HEK293T (cell line): ENCODE measurements at places on chromosomes 16 and 17.

DNA sequence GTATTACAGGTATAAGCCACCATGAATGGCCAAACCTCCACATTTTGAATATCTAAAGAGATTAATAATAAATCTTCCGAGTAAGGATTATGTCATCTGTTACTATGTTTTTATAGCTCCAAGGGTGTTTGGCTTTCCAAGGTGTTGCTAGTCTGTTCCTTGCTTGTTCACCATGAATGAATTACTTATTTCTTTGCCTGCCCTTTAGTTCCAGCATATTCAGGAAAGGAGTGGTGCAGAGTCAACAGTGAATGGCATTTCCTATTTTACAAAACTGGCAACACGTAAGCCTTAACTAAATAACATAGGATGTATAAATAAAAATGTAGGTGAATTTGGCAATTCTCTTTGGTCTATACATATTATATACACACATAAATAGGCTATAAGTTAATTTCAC, 70.3 kb downstream of the MYO1D start:
- DNase-seq, result no peak

DNA sequence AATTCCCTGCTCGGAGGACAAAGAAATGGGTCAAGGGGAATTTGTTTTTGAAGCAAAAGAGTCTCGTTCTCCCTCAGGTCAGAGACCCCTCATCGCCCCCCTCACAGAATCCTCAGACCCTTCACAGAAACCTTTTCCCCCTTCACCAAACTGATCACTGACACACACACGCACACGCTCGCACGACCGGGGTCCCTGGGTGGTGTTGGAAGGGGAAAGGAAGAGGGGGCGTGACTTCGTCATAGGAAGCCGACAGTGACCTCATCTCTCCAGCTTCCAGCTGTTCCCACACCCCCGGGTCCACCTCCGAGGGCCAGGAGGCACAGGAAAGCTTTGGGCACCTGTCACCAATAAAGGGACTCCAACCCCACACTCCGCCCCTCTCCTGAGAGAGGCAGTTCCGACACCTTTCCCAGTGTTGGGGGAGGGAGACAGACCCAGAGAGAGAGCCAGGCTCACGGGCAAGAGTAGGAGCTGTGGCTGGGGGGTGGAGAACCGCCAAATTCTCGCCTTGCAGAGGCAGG, 1.2 kb downstream of the ASGR1 start:
- DNase-seq, result no peak

- DNase-seq, result peak; percentile 79
Observed at GRCh38 chr17:8060274-8060673, 21.4 kb downstream of the ALOX15B start.

DNA sequence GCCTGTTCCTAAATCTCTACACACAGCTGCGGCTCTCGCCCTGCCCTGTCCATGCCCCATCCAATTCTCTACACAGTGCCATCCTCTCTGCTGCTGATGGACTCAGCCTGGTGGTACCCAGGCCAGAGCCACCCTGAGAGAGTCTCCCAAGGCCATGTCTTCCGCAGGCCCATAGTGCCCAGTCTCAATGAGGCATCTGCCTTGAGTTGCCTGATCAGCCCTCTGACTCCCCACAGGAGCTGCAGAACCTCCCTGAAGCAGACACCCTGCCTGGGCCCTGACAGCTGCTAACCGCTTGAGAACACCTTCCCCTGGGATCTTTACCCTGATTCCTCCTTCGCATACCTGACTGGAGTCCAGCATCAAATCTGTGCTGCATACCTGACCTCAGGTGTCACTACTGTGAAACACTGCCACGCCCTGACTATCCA, 13.3 kb downstream of the TSPOAP1 start:
- no peak for DNase-seq

GRCh38 chr16:29943846-29944799, 17.8 kb upstream of the TMEM219 start:
- DNase-seq, result peak; percentile 87

- DNase-seq, result no peak
Observed at GRCh38 chr17:57636985-57637665, 108.0 kb downstream of the CCDC182 start.

- no peak for DNase-seq
Observed at GRCh38 chr17:1640329-1641064, 5.0 kb downstream of the SCARF1 start.

DNA sequence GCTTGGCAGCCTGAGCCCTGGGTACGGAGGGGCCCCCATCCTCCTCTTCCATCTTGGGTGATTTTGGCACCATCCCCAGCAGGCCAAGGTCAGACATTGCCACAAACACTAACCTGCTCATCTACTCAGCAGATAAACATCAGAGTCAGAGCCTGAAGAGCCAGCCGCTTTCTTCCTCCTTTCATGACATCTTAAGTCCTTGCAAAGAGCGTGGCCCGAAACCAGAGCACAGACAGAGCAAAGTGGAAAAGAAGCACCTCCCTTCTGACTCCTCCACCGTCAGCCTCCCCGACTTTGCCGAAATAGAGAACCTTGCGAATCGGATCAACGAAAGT, 60.4 kb upstream of the RPH3AL start:
- no peak for DNase-seq

DNA sequence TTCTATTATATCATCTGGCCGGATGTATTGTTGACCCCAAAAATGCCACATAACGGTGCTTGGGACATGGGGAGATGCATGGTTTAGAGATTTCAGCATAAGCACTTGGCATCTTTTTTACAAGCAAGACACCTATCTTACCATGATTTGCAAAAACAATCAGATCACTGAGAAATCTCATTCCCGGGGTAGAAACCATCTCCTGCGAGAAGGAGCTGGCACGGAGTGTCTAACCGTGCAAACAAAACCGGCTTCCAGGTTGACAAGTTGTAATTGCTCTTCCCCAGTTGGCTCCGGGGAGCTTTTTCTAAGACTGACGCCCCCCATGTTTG, 1.0 kb downstream of the SLC16A6 start:
- DNase-seq, result no peak

- no peak for DNase-seq
Observed at GRCh38 chr17:55294042-55294751, 29.4 kb downstream of the HLF start.

- no peak for DNase-seq
Observed at GRCh38 chr17:38702916-38703741, 1.9 kb upstream of the MLLT6 start.

- no peak for DNase-seq
Observed at GRCh38 chr16:80433623-80434022, 107.2 kb upstream of the DYNLRB2 start.

DNA sequence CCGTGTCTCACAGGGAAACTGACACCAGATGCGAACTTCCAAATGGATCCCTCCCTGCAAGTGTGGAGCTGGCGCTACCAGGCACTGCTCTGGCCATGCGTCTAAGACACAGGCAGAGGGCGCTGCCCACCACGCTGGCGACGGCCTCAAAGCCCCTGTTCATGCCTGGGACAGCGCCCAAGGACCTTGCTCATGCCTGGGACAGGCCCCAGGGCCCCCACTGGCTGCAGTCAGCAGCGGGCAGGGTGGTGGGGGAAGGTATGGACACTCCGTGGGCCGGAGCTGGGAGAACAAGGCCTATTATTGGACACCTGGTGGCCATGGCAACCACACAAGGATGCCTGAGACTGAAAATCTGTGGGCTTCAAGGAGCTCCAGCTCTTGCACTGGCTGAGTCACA, 8.8 kb downstream of the ZG16B start:
- peak; percentile 75 for DNase-seq

DNA sequence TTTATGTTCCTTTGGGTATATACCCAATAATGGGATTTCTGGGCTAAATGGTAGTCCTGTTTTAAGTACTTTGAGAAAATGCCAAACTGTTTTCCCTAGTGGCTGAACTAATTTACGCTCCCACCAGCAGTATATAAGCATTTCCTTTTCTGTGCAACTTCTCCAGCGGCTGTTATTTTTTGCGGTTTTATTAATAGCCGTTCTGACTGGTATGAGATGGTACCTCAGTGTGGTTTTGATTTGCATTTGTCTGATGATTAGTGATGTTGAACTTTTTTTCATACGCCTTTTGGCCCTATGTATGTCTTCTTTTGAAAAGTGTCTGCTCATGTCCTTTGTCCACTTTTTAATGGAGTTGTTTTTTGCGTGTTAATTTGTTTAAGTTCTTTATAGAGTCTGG, 25.8 kb upstream of the TEKT1 start:
- DNase-seq, result no peak

DNA sequence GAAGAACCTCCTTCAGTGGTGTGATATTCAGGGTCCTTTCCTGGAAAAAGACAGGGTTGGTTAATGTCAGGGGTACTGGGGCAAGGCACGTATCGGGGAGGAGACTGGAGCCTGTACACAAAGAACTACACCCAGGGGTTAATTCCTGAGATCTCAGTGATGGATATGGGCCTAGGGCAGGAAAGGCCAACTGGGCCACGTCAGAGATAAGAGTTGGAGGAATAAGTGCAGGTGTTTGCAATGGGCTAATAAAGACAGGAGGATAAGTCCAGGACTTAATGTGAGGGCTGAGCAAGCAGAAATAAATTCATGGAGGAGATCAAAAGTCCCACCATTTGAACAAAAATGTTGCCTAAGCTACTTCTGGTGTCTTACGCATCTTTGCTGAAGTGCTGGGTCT, 10.4 kb upstream of the HERPUD1 start:
- no peak for DNase-seq

DNA sequence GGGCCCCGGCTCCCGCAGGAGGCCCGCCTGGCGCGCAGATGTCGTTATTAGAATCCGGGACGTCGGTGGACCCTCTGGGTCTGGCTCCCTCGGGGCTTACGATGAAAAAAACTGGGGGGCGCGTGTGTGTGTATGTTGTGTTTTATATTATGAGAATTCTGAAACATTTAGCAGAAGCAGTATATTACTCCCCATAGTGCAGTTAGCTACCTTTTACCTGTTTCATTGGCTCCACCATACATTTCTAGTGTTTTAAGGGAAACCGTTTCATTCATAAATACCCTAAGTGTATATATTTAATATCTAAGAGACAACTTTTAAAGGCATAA, 486 bp upstream of the DNAJA2 start:
- no peak for DNase-seq
